ENCODE measurements at places on chromosomes 3 and 15.

- peak; percentile 78 for DNase-seq
Observed at GRCh38 chr15:93087825-93088199, 1.2 kb downstream of the RGMA start.

GRCh38 chr15:48850648-48851047 is 27.3 kb upstream of the EID1 start:
- no peak for DNase-seq

GRCh38 chr3:185558395-185558794 is 6.0 kb upstream of the LIPH start:
- peak; percentile 92 for DNase-seq

DNA sequence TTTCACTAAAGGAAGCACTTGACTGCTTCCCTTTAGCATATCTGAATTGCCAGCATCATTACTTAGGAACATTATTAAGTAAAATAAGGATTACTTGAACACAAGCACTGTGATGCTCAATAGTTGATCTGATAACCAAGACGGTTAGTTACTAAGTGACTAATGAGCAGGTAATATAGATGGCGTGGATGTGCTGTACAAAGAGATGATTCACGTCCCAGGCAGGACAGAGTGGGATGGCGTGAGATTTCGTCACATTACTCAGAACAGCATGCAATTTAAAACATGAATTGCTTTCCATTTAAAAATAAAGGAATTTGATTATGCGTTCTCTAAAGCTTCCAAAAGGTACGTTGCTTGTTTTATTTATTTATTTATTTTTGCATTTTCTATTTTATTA is 240.0 kb upstream of the ARHGEF26 start:
- no peak for DNase-seq

DNA sequence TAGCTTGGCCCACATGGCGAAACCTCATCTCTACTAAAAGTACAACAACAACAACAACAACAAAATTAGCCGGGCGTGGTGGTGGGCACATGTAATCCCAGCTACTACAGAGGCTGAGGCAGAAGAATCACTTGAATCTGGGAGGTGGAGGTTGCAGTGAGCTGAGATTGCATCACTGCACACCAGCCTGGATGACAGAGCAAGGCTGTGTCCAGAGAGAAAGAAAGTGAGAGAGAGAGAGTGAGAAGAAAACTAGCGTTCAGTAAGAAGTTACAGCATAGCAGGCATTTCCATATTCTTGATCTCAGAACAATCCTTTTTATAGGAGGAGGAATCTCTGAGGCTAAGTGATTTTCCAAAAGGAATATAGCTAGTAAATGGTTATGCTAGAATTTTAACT is 1076.1 kb downstream of the AGBL1 start:
- DNase-seq: no peak

GRCh38 chr15:55695432-55695831 is 47.5 kb downstream of the PRTG start:
- DNase-seq: no peak

DNA sequence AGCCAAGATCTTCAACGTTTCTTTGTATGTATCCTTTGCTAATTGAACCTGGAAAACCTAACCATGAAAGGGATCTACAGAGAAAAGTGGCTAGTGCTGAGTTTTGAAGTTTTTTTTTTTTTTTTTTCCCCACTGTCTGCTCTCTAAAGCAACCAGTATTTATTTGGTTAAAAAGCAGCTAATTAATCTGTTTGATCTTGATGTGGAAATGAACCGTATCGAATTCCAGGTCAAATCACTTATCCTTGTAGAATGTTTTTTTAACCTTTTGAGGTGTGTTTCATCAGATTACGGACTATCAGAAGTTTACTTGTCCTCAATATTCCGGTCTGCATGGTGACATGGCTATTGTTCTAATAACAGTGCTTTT is 117.2 kb downstream of the FNDC3B start:
- DNase-seq: no peak
